ENCODE measurements at places on chromosomes 16 and 17.
A peak's percentile ranks its signal among the peaks of the same experiment; 100 is the strongest.

GRCh38 chr17:2380226-2380922 is 20.5 kb downstream of the MNT start:
- DNase-seq: no peak

GRCh38 chr16:3536851-3537250 is 36.0 kb downstream of the CLUAP1 start:
- no peak for DNase-seq

DNA sequence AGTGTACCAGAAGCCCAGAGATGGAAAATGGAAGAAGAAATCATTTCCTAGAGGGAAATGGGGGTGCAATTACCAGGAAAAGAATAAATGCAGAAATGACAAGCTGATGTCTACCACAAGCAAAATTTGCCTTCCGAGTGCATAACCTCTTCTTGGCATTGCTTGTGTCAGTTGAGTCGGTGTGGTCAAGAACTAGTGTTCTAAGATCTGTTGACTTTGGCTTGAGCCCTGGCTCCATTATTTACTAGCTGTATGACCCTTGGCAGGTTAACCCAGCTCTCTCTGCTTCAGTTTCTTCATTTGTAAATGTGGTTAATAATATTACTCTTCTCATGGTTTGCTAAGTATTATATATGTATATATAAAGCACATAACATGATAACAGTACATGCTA is 273.0 kb upstream of the IRX5 start:
- DNase-seq: no peak

DNA sequence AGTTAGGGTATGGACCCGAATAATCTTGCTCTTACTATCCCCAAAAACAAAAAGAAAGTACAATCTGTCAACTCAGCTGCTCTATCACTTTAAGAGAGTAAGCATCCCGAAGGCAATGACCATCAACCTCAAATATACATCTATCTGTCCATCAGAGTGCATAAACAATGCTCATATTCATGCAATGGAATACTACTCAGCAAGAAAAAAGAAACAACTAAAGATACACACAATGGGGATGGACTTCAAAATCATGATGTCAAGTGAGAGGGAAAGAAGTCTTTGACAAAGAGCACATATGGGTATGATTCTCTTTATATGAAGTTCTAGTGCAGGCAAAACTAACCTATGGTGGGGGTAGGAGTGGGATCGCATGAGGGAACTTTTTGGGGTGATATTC is 9.5 kb downstream of the MYO18A start:
- DNase-seq: no peak

DNA sequence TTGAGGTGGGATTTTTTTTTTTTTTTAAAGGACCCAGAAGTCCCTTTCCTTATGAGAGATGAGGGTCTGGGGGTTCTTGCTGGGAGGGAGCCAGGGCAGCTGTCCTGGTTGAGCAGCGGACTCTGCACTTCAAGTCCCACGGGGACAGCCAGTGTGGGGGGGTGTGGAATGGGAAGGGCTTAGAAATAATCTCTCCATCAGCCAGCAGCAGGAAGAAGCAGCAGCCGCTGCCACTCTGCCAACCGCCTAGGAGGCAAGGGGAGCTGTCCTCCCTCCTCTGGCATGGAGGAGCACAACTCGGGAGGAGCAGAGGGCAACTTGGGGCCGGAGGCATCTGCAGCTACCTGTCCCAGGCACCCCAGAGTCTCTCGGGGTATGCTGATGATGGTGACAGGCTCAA is at the start of gene KCNG4:
Gene KCNG4, minus strand, starts transcription at position 104 of the 400 bp plus-strand sequence. CDS start 2,527 bp downstream, outside the sequence.
- no peak for DNase-seq

DNA sequence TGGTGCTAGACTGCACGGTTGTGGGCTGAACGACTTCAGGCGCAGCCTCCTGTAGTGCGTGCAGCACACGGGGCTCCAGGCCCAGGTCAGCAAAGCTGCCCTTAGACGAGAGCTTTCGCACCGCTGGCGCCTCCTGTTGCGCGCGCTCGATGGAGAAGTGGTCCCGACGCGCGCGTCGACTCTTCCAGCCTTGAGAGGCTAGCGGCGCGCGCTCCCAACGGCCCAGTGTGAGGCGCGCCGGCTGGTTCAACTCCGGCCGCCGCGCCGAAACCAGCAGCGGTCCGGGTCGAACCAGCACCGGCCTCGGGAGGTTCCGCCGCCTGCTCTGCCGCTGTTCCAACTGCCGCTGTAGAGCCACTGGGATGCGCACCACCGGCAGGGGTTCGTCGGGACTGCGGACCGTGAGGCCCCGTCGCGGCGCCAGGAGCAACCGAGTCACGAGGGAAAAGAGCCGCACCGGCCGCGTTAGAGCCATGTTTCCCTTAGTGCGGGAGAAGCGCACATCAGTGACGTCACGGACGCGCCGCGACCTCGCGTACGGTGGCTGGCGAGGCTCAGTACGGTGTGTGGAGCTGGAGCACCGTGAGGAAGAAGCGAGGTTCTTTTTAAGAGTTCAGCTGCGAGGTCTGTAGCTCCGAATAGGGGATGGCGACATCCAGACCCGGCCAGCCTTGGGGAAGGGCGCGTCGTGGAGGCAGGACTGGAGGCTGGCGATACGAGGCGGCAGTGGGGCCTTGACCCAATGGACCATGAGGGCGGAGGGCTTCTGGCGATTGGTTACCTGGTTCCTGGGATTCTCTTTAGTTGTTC is at the start of the genes DDX28 and DUS2:
Gene DDX28, minus strand, starts transcription at position 505 of the 810 bp plus-strand sequence. Its CDS starts 30 bp downstream, at position 475.
Gene DUS2, plus strand, starts transcription at position 557 of the 810 bp plus-strand sequence. CDS start 14,740 bp downstream, outside the sequence.
- DNase-seq: peak; percentile 79

- no peak for DNase-seq
These were observed 4.2 kb downstream of the HID1 start for GRCh38 chr17:74968361-74968780.

- DNase-seq: no peak
These were observed 79.8 kb upstream of the TMEM132E start for GRCh38 chr17:34499576-34499975.

DNA sequence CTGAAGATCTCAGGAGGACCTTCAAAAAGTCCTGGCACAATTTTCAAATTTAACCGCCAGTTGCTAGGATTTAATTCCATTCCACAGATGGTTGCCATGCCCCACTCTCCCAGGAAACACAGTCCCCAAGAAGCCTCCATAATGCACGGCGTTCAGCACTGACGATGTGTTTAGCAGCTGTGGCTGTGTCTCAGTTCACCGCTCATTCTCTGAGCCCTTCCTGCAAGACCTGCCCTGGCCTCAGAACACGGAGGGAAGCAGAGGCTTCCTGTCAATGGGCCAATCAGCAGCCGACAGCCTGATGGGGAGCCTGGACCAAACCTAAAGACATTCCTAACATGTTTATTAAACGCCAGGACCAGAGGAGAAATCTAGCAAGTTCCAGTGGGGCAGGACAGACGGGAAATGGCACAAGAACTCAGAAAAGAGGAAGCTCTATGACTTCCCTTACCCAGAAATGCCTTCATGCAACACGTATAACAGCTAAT is 4.9 kb downstream of the MYLK3 start:
- DNase-seq: no peak

- no peak for DNase-seq
These were observed 7.3 kb downstream of the CX3CL1 start for GRCh38 chr16:57379579-57379978.

DNA sequence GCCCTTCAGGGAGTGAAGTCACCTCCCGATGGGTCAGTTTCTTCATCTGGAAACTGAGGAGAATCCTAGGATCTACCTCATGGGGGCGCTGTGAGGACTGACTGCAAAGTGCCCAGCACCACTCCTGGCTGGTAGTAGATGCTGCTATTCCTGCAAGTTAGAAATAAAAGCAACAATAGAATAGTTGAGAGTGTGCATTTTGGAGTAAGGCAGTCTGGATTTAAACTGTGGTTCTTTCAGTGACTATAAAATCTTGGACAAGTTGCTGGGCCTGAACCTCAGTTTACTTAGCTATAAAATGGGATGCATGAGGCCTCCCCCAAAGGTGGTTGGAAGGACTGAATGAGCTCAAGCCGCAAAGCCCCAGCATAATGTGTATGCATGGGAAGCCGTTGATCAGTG is 70.6 kb downstream of the CYB5B start:
- no peak for DNase-seq

DNA sequence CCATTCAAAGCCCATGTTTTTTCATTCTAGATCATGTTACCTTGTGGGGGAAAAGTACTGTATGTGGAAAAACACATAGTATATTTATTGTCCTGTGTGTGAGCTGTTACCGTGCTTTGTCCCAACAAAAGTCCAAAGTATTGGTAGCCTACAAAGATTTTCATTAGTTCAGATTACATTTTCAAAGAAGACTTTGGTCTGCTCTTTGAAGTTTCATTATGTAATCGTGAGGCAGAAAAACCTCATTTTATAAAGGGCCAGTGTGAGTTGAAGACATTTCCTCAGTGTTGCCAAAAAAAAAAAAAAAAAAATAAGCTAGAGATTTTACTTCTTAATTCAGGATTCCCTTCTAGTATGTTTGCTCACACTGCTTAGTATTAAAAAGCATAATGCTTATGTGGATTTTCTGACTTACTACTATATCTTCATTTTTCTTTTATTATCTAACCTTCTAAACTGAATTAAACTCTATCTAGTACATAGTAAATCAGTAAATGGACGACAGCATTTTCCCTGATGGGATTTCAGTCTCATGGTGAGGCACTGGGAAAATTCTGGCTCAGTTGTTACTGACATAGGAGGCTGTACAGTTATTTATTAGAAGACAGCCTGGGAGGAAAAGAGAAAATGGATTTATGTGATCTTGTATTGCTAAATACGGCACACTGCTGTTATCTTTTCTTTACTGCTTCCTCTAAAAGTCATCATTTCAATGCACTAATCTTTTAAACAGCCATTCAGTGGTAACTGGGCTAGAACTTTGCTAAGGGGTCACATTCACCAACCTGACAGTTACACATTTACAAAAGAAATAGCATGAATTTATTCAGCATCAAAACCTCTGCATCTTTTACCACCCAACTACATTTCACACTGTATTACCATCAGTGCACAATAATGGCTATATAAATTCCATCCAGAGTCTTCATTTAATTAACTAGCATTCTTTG is 100.6 kb downstream of the STXBP4 start:
- no peak for DNase-seq

DNA sequence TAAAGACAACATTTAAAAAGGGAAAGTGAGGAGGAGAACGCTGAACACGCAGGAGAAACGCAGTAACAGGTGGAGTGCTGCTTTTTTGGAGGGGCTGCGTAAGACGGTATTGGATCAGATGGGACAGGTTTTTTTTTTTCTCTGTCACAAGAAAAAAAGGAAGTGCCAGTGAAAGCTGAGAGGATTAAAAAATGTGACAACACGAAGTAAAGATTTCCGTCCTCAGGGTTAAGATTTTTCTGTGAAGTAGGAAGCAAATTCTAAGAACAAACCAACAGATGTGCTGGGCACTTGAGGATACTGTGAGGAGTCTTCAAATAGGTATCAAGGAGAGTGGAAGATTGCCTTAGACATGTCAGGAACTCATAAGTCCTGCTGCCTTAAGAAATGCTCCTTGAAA is 5.8 kb upstream of the ABCA9 start:
- DNase-seq: no peak

GRCh38 chr16:54342966-54343365 is 56.4 kb upstream of the IRX3 start:
- DNase-seq: no peak

DNA sequence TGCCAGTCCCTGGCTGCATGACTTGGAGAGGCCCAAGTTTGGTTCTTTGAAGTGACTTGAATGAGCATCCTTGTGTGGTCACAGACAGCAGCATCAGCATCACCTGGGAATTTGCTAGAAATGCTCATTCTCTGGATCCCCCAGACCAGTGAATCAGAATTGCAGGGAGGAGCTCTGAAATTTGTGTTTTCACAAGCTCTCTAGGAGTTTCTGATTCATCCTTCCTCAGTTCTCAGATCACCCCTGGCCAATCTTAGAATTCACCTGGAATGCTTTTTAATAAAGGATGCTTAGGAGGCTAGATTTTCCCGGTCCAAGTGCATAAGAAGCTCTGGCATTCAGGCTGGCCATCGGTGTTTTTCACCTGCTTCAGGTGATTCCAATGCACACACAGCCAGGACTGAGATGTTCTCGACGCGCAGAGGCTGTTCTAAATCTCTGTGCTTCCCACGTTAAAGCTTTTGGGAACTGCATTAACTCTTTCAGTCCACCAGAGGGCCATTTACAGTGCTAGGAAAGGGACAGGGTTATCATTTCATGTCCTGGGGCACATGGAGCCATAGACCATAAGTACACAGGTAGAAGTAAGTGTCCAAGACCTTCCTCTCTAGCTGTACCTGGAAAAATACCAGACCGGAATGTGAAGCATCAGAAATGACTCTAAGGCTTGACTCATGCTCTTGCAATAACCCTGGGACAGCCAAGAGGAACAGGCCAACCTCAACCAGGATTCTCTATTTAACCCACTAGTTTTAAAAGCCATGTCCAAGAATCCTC is 85.7 kb upstream of the XYLT1 start:
- DNase-seq: no peak

DNA sequence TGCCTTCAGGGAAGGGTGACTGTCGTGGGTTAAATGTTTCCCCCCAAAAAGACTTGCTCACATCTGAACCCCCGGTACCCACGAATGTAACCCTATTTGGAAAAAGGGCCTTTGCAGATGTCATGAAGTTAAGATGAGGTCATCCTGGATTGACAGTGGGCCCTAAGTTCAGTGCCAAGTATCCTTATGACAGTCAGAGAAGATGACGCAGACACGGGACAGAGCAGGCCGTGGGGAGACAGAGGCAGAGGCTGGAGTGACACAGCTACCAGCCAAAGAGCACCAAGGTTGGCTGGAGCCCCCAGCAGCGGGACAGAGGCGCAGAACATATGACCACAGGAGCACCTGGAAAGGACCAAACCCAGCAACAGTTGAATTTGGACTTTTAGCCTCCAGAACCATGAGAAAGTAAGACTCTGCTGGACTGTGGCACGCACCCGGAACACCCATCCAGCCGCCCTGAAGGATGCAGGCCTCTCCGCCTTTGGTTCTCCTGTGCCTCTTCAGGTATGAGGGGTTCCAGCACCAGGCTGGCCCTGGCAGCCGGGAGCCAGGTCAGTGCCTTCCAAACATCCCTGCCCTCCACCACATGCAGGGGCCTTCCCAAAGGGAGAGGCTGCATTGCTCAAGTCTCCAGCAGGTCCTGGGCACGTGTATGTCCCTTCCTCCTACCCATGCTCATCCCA is 104.0 kb downstream of the FOXL1 start:
- DNase-seq: no peak

DNA sequence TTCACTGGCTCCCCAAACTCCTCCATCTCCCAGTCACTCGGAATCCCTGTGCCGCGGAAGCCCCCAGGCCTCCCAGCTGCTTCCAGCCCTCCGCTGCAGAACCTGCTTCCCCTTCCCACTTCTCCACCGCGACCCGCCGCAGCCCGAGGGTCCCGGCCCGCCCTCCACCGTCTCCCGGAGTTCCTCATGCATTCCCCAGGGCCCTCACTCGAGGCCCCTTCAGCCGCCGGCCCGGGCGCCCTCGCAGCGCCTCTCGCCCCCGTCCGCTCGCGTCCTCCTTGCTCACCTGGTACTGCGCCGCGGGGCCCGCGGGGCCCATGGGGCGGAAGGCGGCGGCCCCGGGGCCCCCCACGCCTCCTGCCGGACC is 329 bp downstream of the SMARCD2 start:
- DNase-seq: no peak

Measured in thoracic aorta (tissue), 2 donors.